Inflammatory macrophage treated with lipopolysaccharide for 4 hours (primary cell): ENCODE measurements at places on chromosomes 6 and 20.
A peak's percentile ranks its signal among the peaks of the same experiment; 100 is the strongest.

DNA sequence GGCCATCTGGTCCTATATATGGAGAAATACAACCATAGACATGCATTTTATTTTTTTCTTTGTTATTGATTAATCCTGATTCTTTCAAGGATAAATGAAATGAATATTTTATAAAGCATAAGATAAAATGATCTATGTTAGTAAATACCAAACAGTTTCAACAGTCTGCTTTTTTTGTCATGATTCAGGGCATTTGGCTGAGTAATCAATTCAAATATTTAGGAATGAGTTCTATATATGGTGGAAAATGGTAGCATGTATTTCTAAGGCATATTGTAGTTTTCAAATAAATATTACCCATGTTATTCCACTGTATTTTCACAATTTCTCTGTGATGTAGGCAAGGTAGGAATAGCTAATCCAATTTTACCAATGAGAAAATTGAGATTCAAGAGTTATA, 287.5 kb upstream of the FKBP1C start:
- no peak for DNase-seq

DNA sequence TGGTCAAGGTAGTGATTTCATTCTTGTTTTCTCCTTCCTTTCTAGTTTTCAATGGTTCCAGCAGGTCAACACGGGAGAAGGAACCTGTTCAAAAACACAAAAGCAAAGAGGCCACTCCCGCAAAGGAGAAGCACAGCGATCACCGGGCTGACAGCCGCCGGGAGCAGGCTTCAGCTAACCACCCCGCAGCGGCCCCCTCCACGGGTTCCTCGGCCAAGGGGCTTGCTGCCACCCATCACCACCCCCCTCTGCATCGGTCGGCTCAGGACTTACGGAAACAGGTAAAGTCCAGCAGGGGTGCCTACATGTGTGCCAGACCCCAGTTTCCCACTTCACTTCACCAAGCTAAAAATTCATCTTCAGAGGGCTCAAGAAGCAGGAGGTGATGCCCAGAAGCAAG, 175.6 kb downstream of the DTNBP1 start:
- no peak for DNase-seq

- no peak for DNase-seq
Observed at GRCh38 chr6:52162940-52163908, 23.0 kb upstream of the IL17A start.

DNA sequence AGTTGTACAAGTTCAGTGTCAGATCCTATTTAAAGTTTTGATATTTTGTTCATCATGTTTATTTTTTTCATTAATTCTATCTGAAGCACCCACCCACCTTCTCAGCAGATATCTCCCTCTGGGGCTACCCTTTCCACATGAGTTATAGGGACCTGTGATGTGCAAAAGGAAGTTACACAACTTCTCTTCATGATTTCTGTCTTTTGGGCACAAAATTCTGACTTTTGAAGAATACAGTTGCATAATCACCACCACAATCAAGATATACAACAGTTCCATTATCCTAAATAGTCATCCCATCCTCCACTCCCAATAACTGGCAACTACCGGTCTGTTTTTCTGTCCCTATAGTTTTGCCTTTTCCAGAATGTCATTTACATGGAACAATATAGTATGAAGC, 13.8 kb upstream of the FUCA2 start:
- DNase-seq, result peak; percentile 41

GRCh38 chr6:75621846-75622245, 20.2 kb downstream of the SENP6 start:
- DNase-seq, result no peak

DNA sequence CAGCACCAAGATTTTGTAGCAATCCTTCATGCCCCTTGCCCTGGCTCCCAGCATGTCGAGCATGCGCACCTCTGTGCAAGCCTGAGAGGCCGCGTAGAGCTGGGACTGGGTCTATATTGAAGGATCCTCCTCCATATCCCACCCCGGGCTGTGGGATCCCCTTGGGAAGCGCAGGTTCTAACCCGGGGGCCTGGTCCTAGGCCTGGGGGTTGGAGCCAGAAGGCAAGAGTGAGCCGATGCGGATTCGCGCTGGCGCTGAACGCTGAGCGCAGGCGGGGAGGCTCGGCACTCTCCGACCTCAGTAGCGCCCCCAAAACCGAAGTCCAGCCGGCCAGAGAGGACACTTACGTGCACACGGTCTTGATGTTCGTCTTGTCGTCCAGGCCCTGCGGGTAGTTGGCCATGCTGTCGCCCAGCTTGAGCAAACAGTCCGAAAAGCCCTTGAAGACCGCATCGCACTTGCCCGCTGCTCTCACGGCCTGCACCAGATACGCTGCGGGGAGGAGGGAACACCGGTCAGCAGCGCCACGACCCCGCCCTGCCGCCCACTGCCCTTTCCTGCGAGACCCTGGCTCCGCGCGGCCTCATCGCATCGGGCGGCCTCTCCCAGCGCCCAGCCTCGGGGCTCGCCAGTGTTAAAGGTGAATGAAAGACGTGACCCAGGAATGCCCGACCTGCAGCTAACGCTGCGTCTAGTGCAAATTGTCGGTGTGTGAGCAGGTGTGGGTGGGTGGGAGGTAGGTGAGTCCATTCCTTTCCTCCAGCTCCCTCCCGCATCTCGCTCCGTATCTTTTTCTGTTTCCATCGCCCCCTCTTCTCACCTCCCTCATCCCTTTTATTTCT, 4.5 kb downstream of the NRN1 start:
- no peak for DNase-seq

DNA sequence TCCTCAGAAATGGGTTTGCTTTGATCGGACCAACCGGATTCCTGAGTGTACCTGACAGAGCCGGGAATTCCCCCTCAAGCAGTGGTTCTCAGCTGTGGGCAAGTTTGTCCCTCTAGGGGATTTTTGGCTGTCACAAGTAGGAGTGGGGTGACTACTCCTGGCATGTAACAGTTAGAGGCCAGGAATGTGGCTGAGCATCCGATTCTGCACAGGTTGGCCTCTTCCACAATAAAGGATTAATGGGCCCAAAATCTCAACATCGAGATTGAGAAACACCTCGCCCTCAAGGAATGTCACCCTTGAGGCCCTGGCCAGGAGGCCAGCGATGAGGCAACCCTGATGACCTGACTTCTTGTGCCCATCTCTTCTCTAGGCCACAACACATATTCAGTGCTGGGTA, 7.9 kb downstream of the AGPAT4 start:
- no peak for DNase-seq
